ENCODE measurements at places on chromosomes 12 and 14.
A peak's percentile ranks its signal among the peaks of the same experiment; 100 is the strongest.

GRCh38 chr14:99401211-99401610, 79.4 kb downstream of the SETD3 start:
- DNase-seq, result no peak

- DNase-seq, result no peak
These were observed 216.2 kb downstream of the BCL11B start for GRCh38 chr14:99055816-99056215.

DNA sequence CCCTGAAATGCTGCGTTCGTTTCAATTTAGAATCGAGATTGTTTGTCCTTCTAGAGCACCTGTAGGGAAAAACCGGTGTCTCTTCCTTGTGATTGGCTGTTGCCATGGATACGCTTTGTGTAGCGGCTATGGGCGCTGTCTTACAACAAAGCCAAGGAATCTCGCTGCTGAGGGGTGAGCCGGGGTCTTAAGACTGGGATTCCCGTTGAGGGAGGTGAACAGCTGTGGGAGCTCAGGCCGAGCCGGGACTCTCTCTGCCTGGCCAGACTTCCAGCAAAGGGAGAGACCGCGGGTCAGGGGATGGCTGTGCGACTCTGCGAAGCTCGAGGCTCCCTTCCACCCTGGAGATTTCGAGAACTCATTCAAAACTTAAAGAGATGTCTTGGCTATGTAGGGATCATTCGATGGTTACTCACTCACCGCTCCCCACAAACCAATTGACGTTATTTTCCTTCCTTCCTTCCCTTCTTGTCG, at the start of the genes LRRIQ1 and TSPAN19:
Gene LRRIQ1, plus strand, starts transcription at position 118 of the 474 bp plus-strand sequence. CDS start 1,826 bp downstream, outside the sequence.
Gene TSPAN19, minus strand, starts transcription at position 44 of the 474 bp plus-strand sequence. CDS start 6,331 bp downstream, outside the sequence.
- DNase-seq, result peak; percentile 64

DNA sequence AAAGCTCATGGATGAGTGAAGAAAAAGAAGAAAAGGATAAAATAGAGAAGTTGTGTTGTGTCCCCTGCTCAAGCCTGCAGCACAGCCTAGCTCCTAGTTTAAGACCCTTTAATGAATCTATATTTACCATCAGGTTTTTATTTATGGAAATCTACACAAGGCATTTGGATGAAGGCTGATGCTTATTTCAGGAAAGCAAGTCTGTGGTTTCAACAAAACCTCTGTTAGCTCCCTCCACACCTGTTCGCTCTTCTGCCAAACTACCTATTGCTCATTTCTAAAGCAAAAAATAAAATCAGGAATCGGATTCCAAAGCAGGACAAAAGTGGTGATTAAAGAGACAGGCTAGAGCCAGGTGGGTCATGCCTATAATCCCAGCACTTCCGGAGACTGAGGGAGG, 18.9 kb upstream of the MAP3K9 start:
- no peak for DNase-seq

DNA sequence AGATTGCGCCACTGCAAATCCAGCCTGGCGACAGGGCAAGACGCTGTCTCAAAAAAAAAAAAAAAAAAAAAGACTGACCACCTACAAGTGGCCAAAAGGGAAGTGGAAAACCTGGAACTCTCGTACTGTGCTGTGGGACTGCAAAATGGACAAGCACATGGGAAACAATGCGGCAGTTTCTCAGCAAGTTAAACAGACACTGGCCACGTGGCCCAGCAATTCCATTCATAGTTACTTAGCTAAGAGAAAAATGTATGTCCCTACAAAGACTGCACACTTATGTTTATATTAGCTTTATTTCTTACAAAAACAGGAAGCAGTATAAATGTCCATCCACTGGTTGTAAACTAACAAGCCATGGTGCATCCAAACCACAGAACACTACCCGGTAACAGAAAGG, 5.6 kb downstream of the CHFR start:
- no peak for DNase-seq
